ENCODE measurements at places on chromosomes 3 and 15.

DNA sequence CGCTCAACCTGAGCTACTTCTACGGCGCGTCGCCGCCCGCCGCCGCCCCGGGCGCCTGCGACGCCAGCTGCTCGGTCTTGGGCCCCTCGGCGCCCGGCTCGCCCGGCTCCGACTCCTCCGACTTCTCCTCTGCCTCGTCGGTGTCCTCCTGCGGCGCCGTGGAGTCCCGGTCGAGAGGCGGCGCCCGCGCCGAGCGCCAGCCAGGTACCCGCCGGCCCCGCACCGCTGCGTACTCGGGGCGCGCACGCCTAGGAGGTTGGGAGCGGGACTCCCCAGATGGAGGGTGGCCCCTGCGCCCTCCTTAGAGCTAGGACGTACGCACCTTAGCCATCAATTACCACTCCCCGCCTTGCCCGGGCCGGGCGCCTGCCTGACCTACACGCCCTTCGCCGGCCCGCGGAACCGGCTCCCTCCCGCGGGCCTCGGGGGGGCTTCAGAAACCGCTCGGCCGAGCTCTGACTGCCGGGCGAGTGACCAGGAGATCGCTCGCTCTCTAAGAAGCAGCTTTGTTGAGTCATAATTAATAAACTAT is 466 bp downstream of the NFKBIZ start:
- peak; percentile 53 for DNase-seq

DNA sequence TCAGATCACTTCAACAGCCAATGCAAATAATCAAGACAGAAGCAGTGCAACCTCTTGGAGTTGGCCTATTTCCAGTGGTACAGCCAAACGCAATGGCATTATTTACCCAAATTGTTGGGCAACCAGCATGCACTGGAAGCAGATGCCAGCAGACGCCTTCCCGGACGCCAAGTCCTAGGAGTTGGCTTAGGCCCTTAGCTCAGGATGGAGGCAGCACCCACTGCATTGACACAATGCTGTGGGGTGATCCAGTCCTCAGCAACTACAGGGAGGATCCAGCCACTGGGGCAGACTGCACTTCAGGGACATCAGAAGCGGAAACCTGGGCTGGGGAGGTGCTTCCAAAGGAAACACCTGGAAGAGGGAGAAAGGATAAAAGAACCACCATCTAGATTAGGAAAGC is 290.4 kb downstream of the FAM43A start:
- no peak for DNase-seq

GRCh38 chr3:191336833-191337232 is 6.5 kb upstream of the UTS2B start:
- DNase-seq, result no peak

DNA sequence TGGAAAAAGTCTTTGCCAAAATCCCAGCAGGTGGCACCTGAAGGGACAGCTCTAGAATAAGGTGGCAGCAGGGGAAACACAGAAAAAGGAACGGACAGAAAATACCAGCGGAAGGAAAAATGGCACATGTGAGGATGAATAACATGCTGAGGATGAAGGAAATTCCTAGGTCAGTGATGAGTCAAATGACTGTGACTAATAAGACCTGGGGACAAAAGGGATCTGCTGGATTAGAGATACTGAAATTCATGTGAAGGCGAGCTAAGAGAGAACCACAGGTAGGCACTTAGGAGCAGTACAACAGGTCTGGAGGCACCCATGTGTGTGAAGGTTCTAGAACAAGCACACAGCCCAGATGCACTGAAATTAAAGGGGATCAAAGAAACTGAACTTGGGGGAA is 482.5 kb downstream of the FOXP1 start:
- DNase-seq, result no peak

GRCh38 chr3:7271631-7272030 is 410.7 kb downstream of the GRM7 start:
- DNase-seq, result no peak

DNA sequence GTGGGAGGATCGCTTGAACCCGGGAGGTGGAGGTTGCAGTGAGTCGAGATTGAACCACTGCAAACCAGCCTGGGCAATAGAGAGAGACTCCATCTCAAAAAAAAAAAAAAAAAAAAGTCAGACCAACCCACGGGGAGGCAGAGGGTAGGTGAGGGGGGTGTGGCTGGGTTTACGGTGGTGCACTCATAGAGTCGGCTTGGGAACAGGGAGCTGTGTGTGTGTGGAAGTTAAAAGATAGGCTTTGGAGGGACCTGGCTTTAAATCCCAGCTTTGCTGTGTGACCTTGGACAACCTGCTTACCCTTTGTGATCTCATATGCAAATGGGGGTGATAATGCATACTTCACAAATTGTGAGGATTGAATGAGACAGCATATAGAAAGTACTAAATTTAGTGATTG is 10.0 kb upstream of the ISLR2 start:
- no peak for DNase-seq

GRCh38 chr15:55669270-55669669 is 73.7 kb downstream of the PRTG start:
- DNase-seq, result no peak

DNA sequence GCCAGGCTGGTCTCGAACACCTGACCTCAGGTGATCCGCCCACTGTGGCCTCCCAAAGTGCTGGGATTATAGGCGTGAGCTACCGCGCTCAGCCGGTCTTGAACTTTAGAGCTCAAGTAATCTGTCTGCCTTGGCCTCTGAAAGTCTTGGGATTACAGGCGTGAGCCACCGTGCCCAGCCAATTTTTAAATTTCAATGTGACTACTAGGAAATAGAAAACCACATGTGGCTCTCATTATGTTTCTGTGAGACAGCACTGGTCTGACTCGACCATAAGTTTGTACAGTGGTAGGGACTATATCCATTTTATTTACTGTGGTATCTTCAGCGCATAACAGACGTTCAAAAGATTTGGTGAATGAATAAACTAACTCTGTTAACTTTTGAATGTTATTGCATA is 9.1 kb downstream of the ZFAND6 start:
- DNase-seq, result no peak

DNA sequence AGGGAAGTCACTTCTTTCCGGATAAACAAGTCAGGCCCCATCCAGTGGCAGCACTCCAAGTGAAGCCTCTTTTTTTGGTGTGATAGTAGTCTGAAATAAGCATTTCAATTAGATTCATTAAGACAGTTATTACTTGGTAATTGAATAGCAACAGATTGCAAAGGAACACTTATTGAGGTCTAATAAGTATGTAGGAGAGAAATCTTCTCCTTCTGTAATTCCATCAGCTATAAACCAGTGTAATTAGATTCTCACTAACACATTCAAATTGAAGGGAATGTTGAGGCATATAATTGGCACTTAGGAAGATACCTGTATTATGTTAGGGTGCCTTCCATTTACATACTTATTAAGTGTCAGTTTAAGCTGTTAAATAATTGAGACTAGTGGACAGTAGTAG is 73.9 kb downstream of the SEMA6D start:
- DNase-seq, result no peak

DNA sequence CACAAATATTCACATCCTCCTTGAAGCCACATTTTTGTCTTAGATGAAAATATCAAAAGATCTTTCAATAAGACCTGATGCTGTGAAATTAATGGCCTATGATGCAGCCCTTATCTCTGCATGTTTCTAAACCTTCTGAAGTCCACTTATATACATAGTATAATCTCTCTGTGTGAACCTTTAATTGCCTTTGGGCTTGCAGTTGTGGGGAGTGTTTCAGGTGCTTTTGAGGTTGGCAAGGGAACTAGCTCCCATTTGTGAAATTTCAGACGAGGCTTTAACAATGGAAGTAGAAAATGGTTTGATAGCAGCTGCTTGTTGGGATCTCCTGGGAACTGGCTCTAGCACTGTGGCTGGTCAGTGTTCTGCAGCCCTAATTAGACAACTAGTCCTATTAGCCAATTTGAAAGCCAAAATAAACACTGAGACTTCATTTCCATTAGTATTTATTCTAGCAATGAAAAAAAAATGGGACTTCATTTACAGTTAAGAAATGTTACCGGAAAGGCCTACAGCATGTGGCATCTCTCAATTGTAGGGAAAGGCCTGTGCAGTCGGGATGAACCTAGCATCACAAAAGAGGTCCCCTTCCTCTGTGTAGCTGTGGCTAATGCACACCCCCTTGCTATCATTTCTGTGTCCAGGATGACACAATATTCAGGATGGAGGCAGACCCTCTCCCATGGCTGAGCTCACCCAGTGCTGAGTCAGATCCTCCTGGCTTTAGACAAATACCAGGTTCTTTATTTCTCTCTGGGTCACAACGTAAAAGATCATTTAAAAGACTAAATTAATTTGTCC is 140.7 kb upstream of the TRIM42 start:
- DNase-seq, result no peak

- DNase-seq, result no peak
Measured at GRCh38 chr3:18334837-18335601, 90.1 kb downstream of the SATB1 start.

- DNase-seq, result no peak
Measured at GRCh38 chr3:169629895-169630294, 33.6 kb downstream of the MECOM start.

GRCh38 chr15:98311566-98312188 is 336.7 kb upstream of the IGF1R start:
- DNase-seq, result peak; percentile 61

DNA sequence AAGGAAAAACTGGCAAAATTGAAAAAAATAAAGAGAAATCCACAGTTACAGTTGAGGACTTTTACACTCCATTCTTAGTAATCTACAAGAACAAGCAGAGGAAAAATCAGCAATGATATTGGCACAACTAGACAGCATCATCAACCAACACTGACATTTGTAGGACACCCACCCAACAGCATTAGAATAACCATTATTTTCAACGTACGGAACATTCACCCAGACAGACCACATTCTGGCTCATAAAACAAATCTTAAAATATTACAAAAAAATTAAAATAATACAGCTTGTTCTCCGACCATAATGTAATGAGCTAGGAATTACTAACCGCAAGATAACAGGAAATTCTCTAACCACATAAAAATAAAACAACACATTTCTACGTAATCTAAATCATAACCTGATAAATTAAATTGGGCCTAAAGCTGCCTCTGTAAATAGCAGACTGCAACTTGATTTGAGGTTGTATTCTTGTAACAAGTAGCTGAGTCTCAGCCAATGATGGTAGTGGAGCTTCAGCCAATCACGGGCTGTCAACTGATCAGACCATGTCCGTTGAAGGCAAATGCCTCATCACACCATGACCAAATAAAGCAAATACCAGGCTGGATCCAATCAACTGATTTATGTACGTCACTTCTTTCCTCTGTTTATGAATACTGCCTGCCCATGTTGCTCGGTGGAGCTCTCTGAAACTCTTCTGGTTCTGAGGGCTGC is 9.2 kb downstream of the PLSCR4 start:
- DNase-seq, result no peak

DNA sequence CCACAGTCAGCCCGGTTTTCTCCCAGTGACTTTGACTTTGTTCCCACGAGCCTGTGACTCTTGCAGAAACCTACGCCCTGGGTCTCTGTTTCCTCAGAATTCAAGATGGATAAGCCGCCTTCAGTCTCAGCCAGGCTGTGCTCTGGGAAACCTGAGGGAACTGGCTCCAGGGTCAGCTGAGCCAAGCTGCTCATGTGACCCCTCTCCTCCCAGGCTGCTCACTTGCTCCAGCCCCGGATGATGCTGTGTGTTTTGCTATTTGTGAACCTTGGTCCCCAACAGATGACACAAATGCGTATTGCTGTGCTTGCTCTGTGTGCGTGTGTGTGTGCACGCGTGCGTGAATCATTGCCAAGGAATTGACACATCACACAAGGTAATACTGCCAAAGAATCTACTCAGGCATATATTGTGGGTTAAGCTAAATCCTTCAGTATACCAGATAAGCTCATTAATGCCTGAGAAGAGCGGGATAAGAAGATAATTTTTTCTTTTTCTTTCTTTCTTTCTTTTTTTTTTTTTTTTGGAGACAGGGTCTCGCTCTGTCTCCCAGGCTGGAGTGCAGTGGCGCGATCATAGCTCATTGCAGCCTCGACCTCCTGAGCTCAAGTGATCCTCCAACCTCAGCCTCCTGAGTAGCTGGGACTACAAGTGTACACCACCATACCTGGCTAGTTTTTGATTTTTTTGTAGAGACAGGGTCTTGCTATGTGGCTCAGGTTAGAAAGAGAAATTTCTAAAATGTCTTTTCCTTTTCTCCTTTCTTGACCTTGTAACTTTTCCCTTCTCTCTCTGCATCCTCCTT is 29.2 kb upstream of the UMPS start:
- no peak for DNase-seq

- no peak for DNase-seq
Measured at GRCh38 chr3:190118438-190118837, 2.3 kb downstream of the P3H2 start.

GRCh38 chr3:46361408-46362283 is 7.7 kb downstream of the CCR2 start:
- no peak for DNase-seq

- no peak for DNase-seq
Measured at GRCh38 chr3:14440168-14440518, 37.7 kb downstream of the SLC6A6 start.

- DNase-seq, result no peak
Measured at GRCh38 chr3:159654183-159655134, 334.2 kb upstream of the IL12A start.

DNA sequence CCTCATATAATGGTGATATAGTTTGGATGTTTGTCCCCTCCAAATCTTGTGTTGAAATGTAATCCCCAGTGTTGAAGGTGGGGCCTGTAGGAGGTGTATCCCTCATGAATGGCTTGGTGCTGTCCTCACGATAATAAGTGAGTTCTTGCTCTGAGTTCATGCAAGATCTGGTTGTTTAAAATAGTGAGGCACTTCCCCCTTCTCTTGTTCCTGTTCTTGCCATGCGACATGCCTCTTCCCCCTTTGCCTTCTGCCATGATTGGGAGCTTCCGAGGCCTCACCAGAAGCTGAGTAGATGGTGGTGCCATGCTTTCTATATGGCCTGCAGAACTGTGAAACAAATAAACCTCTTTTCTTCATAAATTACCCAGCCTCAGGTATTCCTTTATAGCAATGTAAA is 39.2 kb downstream of the REC114 start:
- no peak for DNase-seq

- no peak for DNase-seq
Measured at GRCh38 chr3:119239206-119239820, 1.4 kb downstream of the B4GALT4 start.

DNA sequence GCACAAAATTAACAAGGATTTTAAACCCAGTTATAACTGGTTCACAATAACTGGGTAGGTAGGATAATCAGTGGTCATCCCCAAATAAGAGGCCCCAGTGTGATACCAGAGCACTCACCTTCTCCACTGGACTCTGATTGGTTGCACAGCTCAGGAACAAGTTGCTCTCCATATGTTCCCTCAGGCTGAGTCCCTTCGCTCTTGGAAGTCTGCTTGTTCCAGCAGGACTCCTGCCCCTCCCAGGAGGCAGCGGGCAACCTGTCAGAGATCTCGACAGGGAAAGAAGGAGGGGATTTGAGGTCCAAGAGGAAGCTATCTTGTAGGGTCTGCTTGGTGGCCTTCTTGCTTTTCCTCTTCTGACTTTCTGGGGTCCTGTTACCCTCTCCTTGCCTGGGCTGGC is 51.6 kb upstream of the HEG1 start:
- DNase-seq, result no peak

DNA sequence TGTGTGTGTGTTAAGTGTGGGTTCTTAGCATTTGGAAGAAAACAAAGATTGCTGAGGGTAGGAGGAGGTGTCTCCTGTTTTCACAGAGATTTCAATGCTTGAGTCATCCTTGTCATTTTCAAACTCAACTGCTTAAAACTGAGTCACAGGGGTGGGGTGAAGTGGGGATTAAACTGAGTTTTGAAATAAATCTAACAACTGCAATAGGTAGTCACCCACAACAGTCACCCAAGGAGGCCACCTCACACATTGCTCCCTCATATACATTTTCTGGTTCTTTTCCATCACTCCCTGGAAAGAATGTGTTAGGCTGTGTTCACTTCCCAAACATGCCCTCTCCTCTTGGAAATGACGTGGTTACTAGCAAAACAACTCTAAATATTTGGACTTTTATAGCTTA is 187.7 kb upstream of the CMC1 start:
- DNase-seq, result no peak
